ENCODE measurements at places on chromosomes 7 and 10.
A peak's percentile ranks its signal among the peaks of the same experiment; 100 is the strongest.

GRCh38 chr7:98963305-98963704 lies 85.0 kb downstream of the TRRAP start:
- DNase-seq, result no peak

DNA sequence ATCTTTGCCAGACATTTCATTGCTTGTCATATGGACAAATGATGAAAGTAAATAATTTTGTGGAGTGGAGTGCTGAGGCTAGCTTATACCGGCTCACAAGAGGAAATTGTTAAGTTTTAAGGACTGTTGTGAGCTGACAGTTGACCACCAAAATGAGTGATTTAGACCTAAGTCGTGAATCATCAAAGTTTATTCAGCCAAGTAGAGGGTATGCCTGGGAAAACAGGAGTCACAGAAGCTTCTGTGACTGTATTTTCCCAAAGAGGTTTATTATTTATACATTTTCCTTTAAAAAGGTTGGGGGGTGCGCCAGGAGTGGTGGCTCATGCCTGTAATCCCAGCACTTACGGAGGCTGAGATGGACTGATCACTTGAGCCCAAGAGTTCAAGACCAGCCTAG lies 21.8 kb downstream of the MRPS24 start:
- DNase-seq, result no peak

- DNase-seq, result no peak
These were observed 2.5 kb downstream of the ZEB1 start for GRCh38 chr10:31321396-31321941.

GRCh38 chr7:156684251-156684650 lies 43.7 kb downstream of the RNF32 start:
- DNase-seq, result no peak

- DNase-seq, result no peak
These were observed 106.4 kb upstream of the CDCA7L start for GRCh38 chr7:22051886-22052673.

DNA sequence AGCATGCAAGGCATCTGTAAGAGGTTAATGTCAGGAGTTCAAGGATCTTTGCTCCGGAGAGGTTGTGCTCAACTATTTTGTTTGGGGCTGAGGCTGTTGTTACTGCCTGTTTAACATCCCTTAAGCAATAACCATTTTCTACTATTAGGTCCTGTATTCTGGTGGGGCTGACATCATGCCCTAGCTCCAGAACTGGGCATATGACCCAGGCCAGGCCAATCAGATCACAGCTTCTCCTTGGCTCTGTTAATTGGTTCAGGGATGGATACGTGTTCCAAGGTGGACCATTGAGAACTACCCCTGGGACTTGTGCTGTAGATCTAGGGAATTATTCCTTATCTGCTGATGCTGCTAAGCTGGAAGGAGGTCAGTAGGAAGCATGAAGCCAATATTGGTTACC lies 67.0 kb downstream of the SYPL1 start:
- DNase-seq, result no peak

DNA sequence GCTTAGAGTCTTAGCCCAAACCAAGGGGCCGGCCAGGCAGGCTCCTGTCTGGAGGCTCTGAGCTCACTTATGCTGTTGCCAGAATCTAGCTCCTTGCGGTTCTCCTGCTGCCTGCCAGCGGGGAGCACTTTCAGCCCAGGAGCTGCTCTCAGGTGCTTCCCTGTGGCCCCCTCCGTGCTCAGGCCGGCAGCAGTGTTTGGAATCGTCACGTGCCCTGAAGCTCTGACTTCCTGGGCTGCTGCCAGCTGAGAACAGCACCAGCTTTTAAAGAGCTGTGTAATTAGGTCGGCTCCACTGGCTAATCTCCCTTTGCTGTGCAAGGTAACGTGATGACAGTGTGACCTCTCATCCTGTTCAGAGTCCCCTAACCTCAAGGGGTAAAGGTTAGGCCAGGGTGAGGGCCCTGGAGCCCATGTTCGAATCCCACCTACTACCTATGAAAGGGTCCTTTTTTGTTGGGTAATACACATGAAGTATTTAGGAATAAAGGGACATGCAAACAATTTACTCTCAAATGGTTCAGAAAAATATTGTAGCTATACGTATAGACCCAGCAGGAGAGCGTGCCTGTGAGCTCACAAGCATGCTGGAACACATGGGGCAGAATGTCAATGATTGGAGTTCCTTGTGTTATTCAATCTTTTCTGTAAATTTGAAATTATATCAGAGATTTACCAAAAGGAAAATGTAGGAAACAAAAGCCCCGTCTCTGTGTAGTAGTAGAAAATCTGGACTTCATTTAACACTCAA lies 16.6 kb downstream of the ZNF862 start:
- peak; percentile 46 for DNase-seq

DNA sequence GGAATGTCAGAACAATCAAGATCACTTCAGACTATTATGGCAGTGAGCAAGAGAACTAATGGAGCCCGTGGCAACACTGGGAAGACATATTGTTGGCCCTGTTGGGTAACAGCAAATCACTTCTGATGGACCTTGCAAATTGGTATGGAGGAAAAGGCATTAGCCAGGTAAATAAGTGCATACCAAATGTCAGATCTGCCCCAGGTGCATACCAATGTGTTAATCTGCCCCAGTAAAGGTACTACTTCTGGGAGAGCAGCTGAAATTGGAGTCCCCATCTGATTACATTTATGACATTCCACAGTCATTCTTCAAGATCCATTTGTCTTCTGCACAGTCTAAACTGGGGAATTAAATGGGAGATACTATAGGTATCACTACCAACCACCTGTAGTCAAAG lies 3.7 kb upstream of the SGMS1 start:
- no peak for DNase-seq

GRCh38 chr7:37430640-37431039 lies 18.0 kb downstream of the ELMO1 start:
- no peak for DNase-seq

GRCh38 chr7:136807598-136807997 lies 60.9 kb upstream of the CHRM2 start:
- DNase-seq, result no peak

DNA sequence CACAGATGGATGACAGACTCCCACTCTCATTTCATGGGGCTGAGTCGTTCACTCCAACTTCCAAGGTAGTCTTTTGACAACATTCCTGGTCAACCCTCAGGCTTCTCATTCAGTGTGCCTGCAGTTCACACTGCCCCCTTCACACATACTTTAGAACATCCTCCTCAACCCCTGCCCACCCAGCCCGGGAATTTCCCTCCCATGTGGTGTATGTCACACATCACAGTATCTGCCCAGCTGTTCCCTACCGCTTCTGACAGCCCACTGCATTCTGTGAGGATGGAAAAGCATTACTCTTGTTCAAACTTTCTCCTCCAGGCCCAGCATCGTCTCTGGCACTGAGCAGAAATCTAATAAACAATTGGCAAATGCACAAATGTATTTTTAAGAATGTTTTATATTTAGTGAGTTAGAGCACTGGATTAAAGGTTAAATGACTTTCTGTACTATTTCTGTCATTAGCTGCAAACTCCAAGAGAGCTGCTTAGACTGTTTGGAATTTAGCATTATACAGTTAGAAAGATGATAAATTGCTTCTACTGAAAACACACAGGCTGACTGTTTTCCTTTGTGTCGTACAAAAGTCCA lies 110.4 kb downstream of the SFMBT2 start:
- peak; percentile 43 for DNase-seq

DNA sequence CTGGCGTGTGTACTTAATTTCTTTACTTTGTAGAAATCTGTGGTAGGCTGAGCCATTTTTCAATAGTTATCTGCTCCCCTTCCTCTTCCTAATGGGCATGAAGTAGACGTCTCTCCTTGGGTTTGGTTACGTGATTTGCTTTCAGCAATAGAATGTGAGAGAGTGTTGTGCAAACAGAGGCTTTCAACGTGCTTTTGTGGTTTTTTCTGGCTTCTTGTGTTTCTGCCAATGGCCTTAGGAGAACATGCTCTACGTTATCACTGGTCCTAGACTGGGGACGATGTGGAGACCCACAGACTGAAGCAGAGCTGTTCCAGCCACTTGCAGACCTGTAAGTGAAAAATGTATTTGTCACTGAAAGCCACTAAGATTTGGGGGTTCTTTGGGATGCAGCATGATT lies 107.2 kb upstream of the NPTX2 start:
- DNase-seq, result no peak

- peak; percentile 71 for DNase-seq
These were observed 79.9 kb downstream of the ZMIZ1 start for GRCh38 chr10:79148452-79149344.

DNA sequence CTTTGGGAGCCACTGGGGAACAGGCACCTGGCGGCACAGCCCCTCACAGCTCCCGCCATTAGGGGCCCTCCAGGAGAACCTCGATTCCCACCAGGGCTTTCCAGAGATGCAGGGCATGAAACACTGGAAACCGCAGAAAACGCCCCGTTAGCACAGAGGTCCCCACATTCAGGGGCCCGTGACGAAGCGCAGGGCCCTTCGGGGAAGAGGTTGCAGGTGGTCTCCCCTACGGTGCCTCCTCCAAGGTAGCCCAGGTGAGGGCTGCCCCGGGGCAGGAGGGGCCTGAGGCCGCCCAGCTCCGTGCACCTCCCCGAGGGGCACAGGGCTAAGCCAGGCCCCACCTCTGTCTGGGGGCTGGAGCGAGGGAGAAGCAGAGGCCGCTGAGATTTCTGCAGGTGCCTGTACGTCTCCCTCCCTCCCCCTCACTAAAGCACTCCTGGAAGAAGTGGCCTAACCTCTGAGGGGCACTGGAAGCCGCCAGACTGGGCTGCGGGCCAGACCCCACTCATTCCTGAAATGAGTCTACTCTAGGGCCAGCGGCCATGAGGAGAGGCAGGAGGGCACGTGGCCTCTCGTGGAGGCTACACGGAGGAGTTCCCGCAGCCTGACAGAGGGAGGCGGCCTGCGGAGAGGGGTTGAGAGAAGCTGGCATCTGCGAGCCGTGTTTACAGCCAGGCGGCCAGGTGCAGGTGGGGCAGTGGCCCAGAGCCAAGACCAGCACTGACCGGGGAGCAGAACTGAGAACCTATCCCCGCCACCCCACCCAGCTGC lies 6.9 kb downstream of the PDGFA start:
- peak; percentile 47 for DNase-seq

- no peak for DNase-seq
These were observed 423.8 kb downstream of the ARL4A start for GRCh38 chr7:13111230-13111629.

GRCh38 chr7:149261316-149261828 lies 624 bp upstream of the ZNF783 start:
- no peak for DNase-seq

DNA sequence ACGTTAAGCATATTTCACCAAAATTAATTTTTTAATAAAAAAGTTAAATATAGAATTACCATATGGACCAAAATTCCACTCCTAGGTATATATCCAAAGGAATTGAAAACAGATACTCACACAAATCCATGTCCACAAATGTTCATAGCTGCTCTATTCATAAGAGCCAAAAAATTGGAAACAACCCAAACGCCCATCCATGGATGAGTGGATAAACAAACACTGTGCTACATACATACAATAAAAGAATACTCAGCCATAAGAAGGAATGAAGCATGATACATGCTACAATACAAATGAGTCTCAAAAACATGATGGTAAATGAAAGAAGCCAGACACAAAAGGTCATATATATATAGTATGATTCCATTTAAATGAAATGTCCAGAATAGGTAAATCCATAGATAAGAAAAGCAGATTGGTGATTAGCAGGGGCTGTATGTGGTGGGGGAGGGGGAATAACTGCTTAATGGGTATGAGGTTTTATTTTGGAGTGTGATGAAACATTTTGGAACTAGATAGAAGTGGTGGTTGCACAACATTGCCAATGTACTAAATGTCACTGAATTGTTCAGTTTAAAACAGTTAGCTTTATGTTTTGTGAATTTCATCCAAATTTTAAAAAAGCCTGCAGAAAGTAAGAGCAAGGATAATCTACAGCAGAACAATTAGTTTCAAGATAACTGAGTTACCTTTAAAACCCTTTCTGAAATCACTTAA lies 101.2 kb upstream of the EFCAB10 start:
- DNase-seq, result no peak

DNA sequence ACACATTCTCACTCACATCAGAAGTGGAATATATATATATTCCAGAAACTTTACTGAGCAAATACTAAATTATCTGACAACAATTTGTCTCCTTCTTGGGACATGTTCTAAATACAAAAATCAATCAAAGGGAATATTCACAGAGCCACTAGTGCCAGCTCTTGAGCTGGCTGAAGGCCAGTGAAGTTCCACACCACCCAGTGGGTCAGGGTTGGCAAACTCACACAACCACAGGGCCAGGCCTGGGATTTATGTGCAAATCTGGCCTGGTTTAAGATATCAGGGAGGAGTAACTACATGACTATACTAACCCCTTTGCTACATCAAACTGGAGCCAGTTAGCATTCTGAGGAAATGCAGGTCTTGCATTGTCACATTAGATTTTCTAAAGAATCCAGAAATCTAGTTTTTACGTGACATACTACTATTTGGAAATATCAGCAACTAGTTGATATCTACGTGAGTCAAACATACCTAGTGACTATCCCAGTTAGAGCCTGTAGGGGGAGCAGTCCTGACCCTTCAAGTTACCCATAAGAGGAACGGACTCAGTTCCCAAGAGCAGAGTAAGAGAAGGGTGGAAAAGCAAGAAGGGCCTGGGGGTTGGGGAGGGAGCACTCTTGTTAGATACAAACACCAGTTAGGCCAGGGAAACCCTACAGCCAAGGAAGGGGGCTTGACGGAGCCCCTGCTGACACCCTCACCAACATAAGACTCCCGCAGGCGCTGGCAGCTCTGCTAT lies 600.4 kb downstream of the KCNMA1 start:
- DNase-seq, result no peak
